ENCODE measurements at places on chromosomes 2 and 18. TPM values are rescaled to one million over a fixed set of nuclear protein-coding genes. Genes with fewer than 3 reads are reported as not detected.

The LINC00305 gene
- total RNA-seq = not detected

DNA sequence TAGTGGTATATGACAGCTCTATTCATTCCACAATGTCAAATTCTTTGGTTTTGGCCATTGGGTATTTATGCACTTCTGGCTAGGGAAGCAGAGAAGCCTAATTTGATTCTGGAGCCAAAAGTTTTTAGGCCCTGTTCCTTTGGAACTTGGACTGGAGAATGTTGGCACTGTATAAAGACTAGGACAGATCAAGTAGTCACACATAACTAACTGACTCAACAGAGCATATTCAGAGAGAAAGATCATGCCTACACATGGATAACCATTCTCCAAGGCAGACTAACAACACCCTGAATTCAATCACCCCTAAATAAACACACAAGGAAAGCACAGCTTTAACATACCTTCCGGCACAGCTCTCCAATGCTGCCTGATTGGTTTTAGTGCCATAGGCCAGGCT lies 62.9 kb downstream of the ARHGAP15 start:
- DNase-seq = no peak

The DSEL gene
- 164 TPM for total RNA-seq

GRCh38 chr18:36015629-36016028 lies 43.1 kb downstream of the RMP24 start:
- DNase-seq = no peak

DNA sequence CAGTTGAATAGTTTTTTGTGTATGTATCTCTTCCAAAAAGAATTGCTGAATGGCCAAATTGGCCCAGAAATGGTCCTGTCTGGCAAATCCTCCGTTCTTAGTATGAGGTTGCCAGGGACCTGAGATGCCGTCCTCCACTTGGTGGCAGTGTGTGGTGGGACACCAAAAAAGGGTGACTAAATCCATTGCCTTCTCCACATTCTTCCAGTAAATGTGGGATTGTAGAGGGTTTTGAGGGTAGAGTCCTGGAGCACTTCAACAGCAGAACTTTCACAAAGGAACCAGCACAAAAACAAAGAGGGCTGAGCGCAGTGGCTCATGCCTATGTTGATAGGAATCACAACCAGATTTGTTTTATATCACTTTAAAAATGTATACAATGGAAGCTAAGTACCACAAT lies 199.9 kb downstream of the BCL2 start:
- DNase-seq = peak; percentile 41

The CPO gene
- not detected for total RNA-seq

GRCh38 chr2:16661936-16662839 lies 3.4 kb downstream of the CYRIA start:
- peak; percentile 72 for DNase-seq

The VIL1 gene
- not detected for total RNA-seq

- no peak for DNase-seq
Measured at GRCh38 chr2:241570961-241571581, 12.5 kb downstream of the BOK start.

GRCh38 chr18:34970106-34970505 lies 71.1 kb upstream of the MAPRE2 start:
- peak; percentile 63 for DNase-seq

The CTDP1 gene
- total RNA-seq = 16.4 TPM

The COL6A3 gene
- total RNA-seq = 9.2 TPM

DNA sequence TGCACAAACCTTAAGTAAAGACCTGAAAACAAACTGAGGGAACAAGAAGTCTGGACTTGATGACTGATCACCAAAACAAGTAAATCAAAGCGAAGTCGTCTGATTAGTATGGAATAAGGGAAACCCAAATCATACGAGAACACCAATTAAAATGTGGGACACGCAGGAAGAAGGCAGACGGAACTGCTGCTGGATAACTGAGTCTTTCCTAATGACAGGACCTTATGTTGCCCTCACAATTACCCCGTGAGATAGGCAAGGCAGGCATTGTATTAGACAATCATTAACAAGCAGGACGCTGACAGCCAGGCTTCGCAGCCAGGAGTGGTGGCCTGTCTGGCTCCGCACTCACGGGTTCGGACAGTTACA lies 614 bp upstream of the COQ10B start:
- no peak for DNase-seq

DNA sequence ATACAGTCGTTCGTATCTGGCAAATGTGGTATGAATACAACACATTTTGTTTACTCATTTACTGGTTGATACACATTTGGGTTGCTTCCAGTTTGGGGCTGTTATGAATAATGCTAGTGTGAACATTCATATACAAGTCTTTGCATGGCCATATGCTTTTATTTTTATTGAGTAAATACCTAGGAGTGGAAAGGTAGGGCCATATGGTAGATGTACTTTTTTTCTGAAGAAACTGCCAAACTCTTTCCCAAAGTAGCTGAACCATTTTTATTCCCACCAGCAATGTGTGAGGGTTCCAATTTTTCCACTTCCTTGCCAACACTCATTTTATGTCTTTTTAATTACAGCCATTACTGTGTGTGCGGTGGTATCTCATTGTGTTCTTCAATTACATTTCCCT lies 496.2 kb upstream of the NRXN1 start:
- no peak for DNase-seq

DNA sequence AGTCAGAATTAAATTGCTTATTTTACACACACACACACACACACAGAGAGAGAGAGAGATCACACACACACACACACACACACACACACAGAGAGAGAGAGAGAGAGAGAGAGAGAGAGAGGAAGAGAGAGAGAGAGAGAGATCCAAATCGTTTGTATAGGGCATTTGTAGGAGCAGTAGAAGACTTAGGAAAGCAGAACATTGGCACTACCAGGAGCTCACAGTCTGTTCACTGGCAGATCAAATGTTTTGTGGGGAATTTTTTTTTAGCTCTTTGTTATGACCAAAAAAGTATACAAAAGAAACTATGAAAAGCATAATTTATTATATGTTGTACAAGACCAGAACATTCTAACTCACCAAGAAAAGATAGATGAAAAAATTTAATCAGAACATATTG lies 81.8 kb downstream of the MBD5 start:
- no peak for DNase-seq

GRCh38 chr2:103144837-103145236 lies 383.0 kb downstream of the TMEM182 start:
- DNase-seq = no peak

The KANSL1L gene
- 4.1 TPM for total RNA-seq

GRCh38 chr2:96594691-96595152 lies 43.4 kb downstream of the KANSL3 start:
- DNase-seq = no peak

DNA sequence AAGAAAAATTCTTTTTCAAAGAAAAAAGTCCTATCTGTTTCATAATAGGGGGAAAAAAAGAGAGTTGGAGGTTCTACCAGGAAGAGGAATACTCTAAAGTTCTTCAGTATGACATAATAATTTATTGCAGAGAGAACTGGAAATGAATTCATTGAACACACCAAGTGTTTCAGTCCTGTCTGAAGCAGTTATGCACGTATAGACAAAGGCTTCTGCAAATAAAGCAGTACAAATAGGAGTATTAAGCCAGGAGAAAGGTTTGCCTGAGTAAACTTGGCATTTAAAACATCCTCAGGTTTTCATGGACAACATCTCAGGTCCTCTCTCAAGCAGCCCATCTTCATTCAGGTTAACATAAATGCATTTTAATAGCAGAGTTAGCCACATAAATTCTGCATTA lies 141.6 kb downstream of the CCDC148 start:
- DNase-seq = no peak
